IMR-90 (cell line): ENCODE measurements at places on chromosomes 7 and 10. TPM values are rescaled to one million over a fixed set of nuclear protein-coding genes. Genes with fewer than 3 reads are reported as not detected.

The ZNF804B gene
- total RNA-seq = not detected in 2 replicates

The CAMK2B gene
- 0.18 and 0.28 TPM in 2 replicates for total RNA-seq

- no peak for DNase-seq
Observed at GRCh38 chr10:451021-451471, 238.4 kb downstream of the DIP2C start.

GRCh38 chr7:151425670-151426440 is 14.1 kb downstream of the CRYGN start:
- DNase-seq = peak; percentile 91
